SK-N-SH (cell line): ENCODE measurements at places on chromosomes 1 and 21. TPM values are rescaled to one million over a fixed set of nuclear protein-coding genes. Genes with fewer than 3 reads are reported as not detected.

DNA sequence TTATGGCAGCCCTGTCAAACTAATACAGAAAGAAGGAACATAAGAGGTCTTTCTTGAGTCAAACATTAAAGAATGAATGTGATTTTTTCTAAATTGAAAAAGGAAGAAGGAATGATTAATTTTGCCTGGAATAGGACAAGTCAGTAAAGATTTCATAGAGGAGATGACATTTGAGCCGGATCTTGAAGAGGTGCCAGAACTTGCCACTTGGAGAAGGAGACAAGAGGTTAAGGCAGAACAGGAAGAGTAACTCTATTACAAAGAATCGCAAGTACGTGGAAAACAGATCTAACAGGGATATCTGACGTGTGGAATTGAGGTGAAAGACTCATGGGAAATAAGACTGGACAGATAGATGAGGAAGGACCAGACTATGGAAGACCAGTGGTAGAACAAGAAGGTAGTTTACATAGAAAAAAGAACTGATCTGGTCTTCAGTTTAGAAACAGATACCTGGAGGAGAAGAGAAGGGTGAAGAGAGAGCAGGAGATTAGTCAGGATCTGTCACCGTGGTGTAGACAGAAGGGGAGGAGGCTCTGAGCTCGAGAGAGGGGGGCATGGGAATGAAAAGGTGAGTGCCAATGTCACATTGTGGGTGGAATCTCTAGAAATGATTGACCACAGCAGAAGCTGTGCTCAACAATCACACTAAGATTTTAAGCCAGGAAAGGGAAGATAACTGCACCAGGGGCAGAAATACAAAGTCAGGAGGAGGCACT lies 32.5 kb downstream of the RHOU start:
- H3K36me3 ChIP-seq = no peaks in the 10 kb centered on the region
- H3K4me1 ChIP-seq = peaks cover 30% of the 10 kb centered on the region
- no peaks in the 10 kb centered on the region for H3K27me3 ChIP-seq

- no peaks in the 10 kb centered on the region for H3K27me3 ChIP-seq
- no peak overlapping the region for H3K4me3 ChIP-seq
- no peaks in the 10 kb centered on the region for H3K36me3 ChIP-seq
- peaks cover 9% of the 10 kb centered on the region; the same call in 1 of the 2 replicates for H3K4me1 ChIP-seq
- DNase-seq = peak; percentile 50
Observed at GRCh38 chr1:53172426-53173128, 24.0 kb upstream of the CPT2 start.

GRCh38 chr1:18955441-18956192 lies 859 bp downstream of the IFFO2 start:
- H3K4me3 ChIP-seq = peak overlapping the region; percentile 77
- peaks cover 9% of the 10 kb centered on the region for H3K36me3 ChIP-seq
- no peaks in the 10 kb centered on the region for H3K27me3 ChIP-seq
- no peak overlapping the region for H3K27ac ChIP-seq

- peak overlapping the region; percentile 40 for H3K27ac ChIP-seq
- H3K4me1 ChIP-seq = peaks cover 44% of the 10 kb centered on the region
- H3K36me3 ChIP-seq = no peaks in the 10 kb centered on the region
- H3K4me3 ChIP-seq = no peak overlapping the region
- DNase-seq = no peak
- H3K27me3 ChIP-seq = no peaks in the 10 kb centered on the region
Observed at GRCh38 chr1:41898191-41898713, 20.5 kb downstream of the HIVEP3 start.

- H3K4me1 ChIP-seq = peaks cover 21% of the 10 kb centered on the region; the same call in 1 of the 2 replicates
- DNase-seq = no peak
- H3K36me3 ChIP-seq = no peaks in the 10 kb centered on the region
- no peaks in the 10 kb centered on the region for H3K27me3 ChIP-seq
- no peak overlapping the region for H3K4me3 ChIP-seq
Observed at GRCh38 chr1:81880781-81881180, 80.0 kb downstream of the ADGRL2 start.

DNA sequence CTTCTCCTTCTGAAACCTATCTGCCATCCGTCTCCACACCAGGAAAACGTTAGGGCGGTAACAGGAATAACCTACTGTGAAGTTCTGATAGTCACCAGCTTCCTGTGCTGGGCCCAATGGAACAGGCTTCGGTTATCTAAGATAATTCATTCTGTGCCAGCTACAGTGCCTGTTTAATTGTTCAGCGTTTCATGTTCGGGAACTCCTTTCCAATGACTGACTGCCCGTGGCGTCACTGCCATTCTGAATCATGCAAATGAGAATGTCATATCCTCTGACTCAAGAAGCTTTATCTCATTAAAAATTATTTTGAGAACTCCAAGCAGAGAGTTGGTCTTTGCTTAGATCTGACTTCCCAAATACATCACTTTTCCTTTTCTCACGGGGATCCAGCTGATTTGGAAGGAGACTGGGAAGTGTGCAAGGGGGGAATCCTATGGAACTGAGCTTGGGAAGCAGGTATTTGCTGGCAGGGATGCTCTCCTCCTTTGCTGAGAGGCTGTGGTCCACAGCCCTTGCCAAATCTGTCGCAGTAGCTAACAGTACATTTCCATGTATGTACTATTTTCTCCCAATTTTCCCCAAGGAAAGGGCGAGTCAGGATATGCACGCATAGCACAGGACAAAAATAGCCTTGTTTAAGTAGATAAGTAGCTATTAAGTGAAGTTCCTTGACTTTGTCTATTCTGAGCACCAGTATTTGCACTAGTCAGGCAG lies 358.7 kb downstream of the LTN1 start:
- H3K36me3 ChIP-seq = no peaks in the 10 kb centered on the region
- peak overlapping the region; percentile 95 for H3K27ac ChIP-seq
- peaks cover 5% of the 10 kb centered on the region for H3K4me1 ChIP-seq
- no peaks in the 10 kb centered on the region for H3K27me3 ChIP-seq
- H3K4me3 ChIP-seq = peak overlapping the region; percentile 44
- no peak for DNase-seq

GRCh38 chr1:29811247-29811646 lies 574.9 kb downstream of the PTPRU start:
- H3K36me3 ChIP-seq = no peaks in the 10 kb centered on the region
- H3K4me3 ChIP-seq = no peak overlapping the region
- peak; percentile 6 for DNase-seq

DNA sequence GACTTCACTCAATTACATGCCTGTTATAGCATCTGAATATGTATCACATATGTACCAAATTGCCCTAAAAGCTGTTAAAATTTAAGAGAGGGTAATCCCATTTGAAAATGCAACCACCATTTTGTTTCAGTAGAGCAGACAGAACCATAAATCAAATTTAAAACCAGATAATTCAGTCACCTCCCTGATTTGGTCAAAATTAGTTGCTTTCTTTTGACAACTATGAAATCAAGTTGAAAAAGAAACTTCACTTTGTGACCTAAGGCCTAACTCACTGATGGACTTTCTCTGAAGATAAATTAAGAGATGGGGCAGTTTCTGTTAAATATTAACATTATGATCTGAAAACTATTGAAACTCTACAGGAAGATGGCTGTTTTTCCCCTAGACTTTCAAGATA lies 6.7 kb downstream of the GORAB start:
- no peak overlapping the region for H3K4me3 ChIP-seq
- no peaks in the 10 kb centered on the region for H3K27me3 ChIP-seq
- no peak for DNase-seq
- peak overlapping the region; percentile 51; the same call in 1 of the 2 replicates for H3K27ac ChIP-seq

GRCh38 chr1:170634824-170635410 lies 29.0 kb upstream of the PRRX1 start:
- H3K4me1 ChIP-seq = no peaks in the 10 kb centered on the region; the same call in 1 of the 2 replicates
- peak overlapping the region; percentile 76; the same call in 1 of the 2 replicates for H3K27ac ChIP-seq
- no peaks in the 10 kb centered on the region for H3K36me3 ChIP-seq
- no peak overlapping the region for H3K4me3 ChIP-seq
- DNase-seq = no peak

DNA sequence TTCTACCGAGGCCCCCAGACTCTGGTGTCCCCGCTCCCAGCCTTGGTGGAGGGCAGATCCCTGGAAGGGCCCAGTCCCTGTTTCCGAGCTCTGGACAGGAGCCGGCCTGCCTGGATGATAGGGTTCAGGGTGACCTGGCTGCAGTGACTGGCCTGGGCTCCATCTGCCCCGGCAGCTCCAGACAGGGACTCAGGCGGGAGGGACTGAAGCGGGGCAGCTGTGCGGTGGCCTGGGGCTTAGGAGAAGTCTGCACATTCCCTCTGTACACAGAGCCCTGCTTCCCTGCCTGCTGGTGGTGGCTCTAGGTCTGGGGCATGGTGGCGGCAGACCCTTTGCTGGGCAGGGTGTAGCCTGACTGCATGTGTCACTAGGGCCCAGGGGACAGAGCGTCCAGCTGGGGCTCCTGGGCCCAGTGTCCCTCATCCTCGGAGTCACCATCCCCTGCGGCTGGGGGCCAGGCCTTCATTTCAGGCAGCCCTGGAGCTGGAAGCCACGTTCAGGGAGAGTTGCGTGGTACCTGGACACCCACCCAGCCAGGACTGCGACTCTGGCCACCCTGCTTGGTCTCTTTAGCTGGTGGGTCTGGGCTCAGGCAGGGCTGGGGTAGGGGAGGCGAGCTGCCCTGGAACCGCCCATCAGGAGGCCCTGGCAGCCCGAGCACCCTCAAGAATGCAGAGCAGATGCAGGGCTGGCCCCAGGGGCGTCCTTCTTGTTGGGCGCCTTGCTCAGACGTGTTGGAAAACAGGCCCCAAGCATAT lies 9.6 kb downstream of the ARHGEF16 start:
- peaks cover 16% of the 10 kb centered on the region; the same call in 1 of the 2 replicates for H3K4me1 ChIP-seq
- H3K4me3 ChIP-seq = no peak overlapping the region
- H3K27ac ChIP-seq = no peak overlapping the region
- no peak for DNase-seq
- no peaks in the 10 kb centered on the region for H3K36me3 ChIP-seq

- no peak for DNase-seq
- H3K4me1 ChIP-seq = no peaks in the 10 kb centered on the region; the same call in 1 of the 2 replicates
- H3K36me3 ChIP-seq = no peaks in the 10 kb centered on the region
- H3K27ac ChIP-seq = no peak overlapping the region
- no peaks in the 10 kb centered on the region for H3K27me3 ChIP-seq
- H3K4me3 ChIP-seq = no peak overlapping the region
Observed at GRCh38 chr1:13801655-13802486, 101.9 kb downstream of the PRDM2 start.

Gene ENAH
- polyA plus RNA-seq = 48.9 and 72.0 TPM in 2 replicates

Gene PAQR7
- polyA plus RNA-seq = 5.6 and 7.0 TPM in 2 replicates

Gene KCND3
- not detected in 2 replicates for polyA plus RNA-seq

Gene OR2G6
- not detected in 2 replicates for polyA plus RNA-seq

Gene PTGER3
- polyA plus RNA-seq = 1.3 and 1.9 TPM in 2 replicates

Gene ANKRD34A
- polyA plus RNA-seq = 2.6 and 3.6 TPM in 2 replicates

Gene ZNF648
- not detected in 2 replicates for polyA plus RNA-seq
